ENCODE measurements at places on chromosomes 4 and X.

DNA sequence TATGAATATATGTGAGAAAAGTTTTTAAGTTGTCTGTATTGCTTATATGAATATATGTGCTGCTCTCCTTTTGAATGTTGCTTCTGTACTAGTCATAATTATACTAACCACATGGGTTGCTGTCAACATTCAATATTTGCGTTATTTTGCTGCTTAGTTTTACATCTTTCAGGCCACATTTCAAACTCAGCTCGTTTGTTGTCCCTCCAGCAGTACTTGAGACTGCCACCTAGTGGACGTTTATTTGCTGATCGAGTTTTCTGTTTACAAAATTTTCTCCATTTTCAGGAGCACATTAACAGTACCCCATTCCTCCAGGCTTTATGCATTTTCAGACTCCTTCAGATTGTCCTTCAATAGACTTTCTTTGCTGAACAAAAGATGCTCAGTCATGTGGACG, 75.8 kb downstream of the NUDT11 start:
- DNase-seq, result no peak

GRCh38 chr4:159347813-159348212, 244.9 kb downstream of the RAPGEF2 start:
- DNase-seq, result no peak

- no peak for DNase-seq
These were observed 33.5 kb downstream of the HPF1 start for GRCh38 chr4:169724260-169724659.

DNA sequence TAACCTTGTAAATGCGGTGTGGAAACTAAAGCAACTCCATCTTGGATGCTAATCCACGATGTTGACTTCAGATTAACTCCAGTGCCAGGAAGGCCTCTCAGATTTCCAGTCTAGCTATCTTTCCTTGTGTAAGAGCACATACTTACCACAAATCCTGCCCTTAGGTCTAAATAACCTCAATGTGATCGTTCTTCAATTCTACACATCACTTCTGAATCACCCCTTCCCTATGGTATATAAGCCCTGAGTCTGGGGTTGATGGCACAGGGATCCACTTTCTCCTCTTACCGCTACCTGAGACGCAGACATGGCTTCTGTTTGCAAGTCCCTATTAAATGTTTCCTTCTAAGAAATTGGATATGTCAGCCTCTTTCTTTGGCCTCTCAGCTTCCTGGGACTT, 17.5 kb upstream of the ZNF41 start:
- DNase-seq, result no peak

- DNase-seq, result no peak
These were observed 11.7 kb upstream of the GYG2 start for GRCh38 chrX:2817036-2817435.

DNA sequence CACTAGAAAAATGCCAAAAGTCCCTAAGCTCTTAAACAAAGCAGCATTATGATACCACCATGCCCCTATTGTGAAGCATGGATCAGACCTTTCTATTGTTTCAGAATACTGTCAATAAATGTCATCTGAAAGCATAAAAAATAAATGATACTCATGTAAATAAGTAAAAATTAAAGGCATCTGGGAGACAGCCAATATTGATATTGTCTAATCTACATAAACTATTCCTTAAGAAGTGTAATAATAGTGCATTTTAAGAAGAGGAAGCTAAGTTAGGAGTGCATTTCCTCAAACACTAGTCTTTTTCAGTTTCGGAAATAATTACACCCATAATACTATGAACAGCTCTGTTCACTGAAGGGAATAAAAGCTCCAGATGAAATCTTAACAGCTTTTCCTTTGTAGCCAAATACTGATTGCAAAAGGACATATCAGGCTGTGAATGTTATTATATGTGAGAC, 181.6 kb downstream of the SPOCK3 start:
- no peak for DNase-seq

DNA sequence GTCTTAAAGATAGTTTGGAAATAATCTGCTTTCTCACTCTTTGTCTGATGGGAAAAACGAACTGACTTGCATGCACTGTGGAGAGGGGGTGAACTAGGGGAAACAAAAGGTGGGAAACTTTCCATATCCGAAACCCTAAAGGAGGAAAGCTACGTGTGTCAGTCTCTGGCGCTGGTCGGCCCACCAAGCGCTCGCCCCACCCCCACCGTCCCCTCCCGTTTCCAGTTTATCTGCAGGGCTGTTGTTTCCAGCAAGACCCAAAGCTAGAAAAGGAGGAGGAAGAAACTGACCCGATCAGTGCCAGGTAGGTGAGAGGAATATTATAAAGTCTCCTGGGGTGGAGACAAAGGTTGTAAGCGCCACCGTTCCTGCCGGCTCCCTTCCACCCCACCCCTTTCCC, 552 bp downstream of the TCEAL9 start:
- no peak for DNase-seq

GRCh38 chr4:15006416-15007024, 4.2 kb downstream of the CPEB2 start:
- no peak for DNase-seq

DNA sequence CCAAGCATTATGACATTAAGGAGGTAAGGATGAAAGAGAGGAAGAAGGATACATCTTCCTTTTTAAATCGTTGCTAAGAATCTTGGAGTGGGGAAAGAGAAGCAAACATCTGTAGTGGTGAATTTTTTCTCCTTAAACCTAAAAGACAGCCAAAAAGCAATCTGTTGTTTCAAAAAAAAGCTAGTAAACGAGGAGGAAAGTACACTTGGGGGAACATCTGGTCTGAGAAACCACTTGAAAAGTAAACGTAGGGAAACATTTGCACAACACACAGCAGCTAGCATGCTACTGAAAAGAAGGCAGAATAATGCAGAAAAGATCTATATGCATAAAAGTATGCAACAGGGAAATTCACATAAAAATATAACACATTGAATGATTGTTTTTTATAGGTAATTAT, 1485.6 kb downstream of the PCDH19 start:
- DNase-seq, result no peak
